ENCODE measurements at places on chromosomes 6 and 20.
A peak's percentile ranks its signal among the peaks of the same experiment; 100 is the strongest.

- peak; percentile 24 for DNase-seq
These were observed 17.0 kb upstream of the HLA-A start for GRCh38 chr6:29925321-29925720.

DNA sequence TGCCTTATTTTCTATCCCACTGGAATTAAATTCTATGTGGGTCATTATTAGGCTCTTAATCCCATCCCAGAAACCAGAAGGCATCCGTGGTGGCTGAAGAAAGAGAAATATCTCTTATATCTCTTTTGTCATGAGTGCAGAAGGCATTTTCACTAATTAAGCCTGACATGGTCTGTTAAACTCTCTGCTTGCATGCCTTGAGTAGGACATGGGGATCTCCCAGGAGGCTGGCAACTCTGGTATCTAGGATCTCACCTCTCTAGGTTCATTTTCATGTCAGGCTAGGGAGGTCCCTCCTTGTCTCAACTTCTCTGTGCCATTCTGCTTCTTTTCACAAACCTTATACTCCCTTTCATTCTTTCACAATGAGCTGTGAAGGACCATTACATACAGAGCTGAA is 25.3 kb upstream of the GPR63 start:
- no peak for DNase-seq

DNA sequence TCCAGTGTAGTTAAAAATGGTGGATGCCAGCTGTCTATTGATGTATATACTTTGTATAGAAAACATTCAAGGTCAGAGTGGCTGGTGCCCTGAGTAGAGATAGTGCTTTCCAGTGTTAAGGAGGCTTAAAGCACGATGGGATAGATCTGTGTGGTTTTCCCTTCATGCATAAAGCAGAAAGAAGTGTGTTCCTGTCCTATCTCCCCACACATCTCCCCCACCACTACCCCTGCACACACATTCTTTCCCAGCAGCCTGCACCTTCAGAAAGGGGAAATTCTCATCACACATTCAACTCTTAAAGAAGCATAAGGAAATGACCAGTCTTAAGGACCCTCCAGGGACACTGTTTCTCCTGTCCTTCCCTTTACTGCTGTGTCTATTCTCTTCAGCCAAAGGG is 221.7 kb upstream of the TAB2 start:
- no peak for DNase-seq

DNA sequence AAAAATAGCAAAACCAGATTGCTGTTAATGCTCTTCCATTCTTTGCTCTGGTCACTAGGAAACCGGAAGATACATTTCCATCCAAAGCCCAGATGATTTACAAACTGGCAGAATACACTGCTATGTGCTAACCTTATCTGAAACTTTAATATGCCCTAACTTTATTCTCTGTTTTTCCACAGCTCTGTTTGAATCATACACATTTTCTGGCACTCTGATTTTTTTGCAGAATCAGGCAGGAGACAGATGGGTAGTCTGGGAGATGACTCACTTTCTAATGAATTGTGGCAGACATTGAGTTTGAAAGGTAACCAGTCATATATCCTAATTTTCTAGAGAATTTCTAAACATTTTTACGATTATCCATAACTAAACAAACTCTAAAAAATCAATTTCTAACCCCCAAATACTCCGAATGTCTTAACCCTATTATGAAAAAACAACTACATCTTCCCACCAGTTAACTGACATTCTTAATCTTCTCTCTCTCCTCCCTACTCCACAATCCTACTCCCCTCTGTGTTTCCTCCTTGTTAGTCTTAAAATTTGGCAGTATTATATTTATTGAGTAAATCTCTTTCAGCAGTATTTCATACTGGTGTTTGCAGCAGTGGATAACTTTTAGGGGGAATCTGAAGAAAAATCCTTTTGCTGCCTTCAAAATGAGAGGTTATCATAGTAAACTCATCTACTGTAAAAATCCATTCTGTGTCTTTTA is 63.5 kb downstream of the MAN1A1 start:
- peak; percentile 24 for DNase-seq

- no peak for DNase-seq
These were observed 5.8 kb upstream of the KIF3B start for GRCh38 chr20:32271620-32272019.

DNA sequence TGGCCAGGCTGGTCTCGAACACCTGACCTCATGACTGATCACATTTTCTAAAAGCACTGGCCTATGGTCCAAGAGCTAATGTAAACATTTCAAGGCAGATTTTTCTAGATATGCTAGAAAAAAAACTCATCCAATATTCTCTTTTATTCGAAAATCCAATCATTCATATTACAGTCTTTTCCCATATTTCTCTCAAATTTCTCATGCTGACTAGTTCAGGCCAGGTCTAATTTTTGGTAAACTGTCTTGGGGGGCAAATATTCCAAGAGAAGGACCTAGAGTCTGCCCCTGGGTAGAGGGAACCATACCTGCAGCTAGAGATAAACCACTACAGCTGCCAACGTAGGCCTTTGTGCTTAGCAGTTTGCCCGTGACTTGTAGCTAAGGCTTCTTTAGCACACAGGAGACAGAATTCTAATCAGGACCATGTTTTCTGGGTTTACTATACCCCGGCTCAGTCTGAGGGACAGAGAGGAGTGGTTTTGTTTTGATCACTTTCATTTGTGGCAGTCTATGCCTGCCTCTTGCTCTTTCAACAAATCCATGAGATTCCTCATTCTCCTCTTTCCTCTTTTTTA is 71.8 kb upstream of the CITED2 start:
- no peak for DNase-seq

DNA sequence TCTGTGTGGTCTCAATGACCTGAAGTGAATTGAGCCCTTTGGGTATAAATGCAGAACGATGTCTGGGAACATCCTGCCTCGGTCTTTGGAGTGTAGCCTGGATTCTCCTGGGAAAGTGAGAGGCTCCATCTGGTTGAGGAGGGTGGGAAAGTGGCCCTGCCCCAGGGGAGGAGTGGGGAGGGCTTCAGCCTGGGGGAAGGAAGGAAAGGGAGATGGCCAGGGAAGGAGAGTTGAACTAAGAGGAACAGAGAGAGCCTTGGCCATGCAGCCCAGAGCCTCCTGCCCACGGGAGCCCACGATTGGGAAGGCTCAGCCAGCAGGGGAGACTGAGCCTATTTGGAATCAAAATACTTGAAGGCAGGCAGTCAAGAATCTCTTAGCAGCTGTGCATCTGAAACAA is 2.3 kb upstream of the EPB41L1 start:
- no peak for DNase-seq

- DNase-seq, result peak; percentile 76
These were observed 28.2 kb downstream of the CBFA2T2 start for GRCh38 chr20:33518071-33518470.

DNA sequence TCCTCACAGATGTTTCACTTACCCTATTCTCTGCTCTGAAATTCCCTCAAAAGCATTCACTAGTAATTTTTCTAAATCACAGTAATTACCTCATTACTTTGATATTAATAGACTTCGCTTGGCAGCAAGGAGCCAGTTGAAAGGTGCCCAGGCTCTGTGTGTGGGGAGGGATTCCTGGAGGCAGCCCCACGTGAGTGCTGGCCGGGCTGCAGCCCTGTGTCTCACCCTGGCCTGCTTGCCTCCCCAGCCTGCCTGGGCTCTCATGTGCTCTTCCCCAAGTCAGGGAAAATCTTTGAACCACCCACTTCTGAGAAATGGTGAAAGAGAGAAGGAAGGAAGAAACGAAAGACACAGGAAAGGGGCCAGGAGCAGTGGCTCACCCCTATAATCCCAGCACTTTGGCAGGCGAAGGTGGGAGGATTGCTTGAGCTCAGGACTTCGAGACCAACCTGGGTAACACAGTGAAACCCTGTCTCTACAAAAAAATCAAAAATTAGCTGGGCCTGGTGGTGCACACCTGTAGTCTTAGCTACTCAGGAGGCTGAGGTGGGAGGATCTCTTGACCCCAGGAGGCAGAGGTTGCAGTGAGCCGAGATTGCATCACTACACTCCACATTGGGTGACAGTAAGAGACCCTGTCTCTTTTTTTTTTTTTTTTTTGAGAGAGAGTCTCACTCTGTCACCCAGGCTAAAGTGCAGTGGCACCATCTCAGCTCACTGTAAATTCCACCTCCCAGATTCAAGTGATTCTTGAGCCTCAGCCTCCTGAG is 20.0 kb upstream of the SNTA1 start:
- DNase-seq, result no peak

DNA sequence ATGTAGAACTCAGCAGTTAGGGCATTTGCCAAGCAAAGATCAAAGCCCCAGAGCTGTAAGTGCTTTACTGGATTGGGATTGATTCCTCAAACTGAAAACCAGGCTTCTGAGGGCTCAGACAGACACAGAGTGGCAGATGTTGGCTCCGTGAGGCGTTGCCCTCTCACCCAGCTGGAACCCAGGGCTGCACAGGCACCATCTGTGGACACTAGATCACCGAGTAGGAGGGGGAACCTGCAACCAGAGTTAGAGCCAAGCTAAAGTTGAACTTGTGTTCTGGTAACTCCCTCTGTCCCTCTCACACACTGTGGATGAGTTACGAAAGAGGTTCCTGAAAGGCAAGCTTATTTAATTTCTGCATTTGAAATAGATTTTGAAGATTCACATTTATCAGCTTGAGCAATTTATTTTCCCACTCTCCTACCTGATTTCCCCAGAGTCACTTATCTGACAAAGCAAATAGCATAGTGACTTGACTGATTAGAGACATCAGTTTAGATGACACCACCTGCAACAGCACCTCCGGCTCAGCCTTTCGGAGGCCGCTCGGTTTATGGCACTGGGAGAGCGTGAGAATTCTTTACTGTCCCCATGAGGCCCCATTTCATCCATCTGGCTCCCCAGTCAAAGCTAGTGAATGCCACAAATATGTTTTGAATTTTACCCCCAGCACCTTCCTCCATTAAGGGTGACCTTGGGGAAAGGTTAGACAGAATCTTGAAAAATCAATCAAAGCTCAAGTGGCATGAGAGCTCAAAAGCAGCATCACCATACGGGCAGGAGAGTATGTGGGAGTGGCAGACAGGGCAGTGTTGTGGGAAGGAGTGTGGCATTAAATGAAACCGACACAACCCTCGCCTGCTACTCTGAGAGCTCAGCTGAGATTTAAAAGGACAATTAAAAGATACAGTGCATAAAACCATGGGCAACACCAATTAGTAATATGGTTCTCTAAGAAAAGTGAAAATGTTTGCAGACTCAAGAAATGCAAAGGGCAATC is 48.5 kb downstream of the RPF2 start:
- DNase-seq, result peak; percentile 15

DNA sequence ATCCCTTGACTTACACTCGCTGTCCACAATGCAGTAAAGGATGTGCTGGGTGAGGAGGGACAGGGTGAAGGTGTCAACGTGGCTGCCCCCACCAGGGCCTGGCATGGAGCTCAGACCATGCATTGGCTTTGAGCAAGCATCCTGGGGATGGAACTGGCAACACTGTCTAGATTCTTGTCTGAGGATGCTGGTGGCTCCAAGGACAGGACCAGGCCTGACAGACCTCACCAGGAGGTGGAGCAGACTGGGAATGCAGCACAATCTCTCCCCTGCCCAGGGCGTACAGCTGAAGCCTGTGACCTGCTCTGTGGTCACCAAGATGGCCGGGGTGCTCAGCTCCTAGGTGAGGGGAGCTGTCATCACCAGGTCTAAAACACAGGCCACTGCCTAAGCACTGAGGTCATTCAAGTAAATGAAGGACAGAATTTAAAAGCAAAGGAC is 50.9 kb downstream of the MYH7B start:
- DNase-seq, result no peak

DNA sequence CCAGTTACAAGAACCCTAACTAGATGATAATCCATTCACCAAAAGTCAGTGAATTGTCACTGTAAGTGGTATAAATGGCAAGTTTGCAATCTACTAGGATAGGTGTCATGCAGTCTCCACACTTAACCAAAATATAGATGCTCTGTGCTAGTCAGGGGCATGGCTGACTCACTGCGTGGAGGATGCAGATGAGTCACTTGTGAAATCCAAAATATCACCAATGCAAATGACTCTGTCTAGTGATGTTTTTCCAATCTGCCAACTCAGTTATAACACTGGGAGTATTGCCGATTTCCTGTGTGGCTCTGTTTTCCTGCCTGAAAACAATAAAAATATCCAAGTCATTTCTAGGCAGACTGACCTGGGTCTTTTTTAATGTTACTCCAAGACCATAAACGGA is 47.8 kb upstream of the NRSN1 start:
- peak; percentile 78 for DNase-seq

DNA sequence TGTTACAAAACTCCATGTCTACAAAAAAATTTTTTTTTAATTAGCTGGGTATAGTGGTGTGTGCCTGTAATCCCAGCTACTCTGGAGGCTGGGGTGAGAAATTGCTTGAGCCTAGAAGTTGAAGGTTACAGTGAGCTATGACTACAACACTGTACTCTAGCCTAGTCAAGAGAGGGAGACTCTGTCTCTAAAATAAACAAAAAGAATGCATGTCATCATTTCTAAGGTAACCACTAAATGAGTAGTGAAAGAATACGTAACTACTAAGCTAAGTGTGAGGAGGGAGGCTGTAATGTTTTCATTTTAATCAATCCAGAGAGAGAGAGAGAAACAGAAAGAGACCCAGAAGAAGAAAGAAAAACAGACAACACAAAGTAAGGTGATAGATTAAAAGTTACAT is 9.9 kb downstream of the SYCP2 start:
- DNase-seq, result no peak

GRCh38 chr20:22915512-22915911 is 119.6 kb upstream of the SSTR4 start:
- no peak for DNase-seq

DNA sequence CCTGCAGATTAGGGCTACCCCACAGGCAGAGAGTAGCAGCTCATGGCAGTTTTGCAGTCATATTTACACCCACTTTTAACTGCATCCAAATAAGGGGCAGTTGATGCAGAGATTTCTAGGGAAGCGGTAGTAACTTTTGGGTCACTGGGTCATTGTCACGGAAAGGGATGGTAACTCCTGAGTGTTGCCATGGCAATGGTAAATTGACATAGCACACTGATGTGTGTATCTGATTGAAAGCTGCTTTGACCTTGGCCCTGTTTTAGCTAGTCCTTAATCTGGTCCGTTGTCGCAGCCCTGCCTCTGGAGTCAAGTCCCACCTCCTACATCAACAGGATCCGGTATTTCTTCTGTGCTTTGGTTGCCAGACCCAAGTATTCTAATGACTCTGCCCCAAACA is 199.1 kb upstream of the TCF21 start:
- DNase-seq, result no peak

DNA sequence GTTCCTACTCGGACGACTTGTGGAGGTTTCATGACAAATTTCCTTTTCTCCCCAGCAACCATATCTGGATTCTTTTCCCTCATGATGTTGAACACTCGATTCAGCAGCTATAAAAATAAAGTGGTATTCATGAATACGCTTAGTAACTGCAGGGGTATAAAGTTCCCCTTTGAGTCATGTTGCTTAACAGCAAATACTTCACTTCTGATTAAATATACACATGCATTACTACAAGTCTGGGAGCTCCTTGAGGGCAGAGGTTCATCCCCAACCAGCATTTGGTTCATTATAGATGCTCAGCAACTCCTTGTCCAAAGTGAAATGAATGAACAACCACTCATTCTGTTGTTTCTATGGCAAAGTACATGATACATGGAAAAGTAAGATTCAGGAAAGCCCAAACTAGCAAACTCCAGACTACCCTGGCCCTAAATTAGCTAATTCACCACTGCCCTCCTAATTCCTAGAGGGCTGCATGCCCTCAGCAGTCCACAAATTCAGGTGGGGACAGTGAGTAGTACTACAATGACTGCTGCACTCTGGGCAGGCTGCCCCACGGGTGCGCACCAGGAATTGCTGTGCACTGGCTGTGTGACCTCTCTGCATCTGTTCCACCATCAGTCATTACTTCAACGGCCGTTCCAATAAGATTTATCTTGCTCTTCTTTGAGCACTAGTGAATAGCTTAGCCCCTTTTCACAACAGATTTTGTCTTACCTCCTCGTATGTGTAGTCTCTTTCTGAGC is 15.2 kb downstream of the EIF2S2 start:
- no peak for DNase-seq
